ENCODE measurements at places on chromosomes 5 and 9.

GRCh38 chr9:71636143-71636839 lies 132.0 kb downstream of the CEMIP2 start:
- DNase-seq = no peak

GRCh38 chr9:135620558-135620957 lies 18.8 kb downstream of the GLT6D1 start:
- no peak for DNase-seq

DNA sequence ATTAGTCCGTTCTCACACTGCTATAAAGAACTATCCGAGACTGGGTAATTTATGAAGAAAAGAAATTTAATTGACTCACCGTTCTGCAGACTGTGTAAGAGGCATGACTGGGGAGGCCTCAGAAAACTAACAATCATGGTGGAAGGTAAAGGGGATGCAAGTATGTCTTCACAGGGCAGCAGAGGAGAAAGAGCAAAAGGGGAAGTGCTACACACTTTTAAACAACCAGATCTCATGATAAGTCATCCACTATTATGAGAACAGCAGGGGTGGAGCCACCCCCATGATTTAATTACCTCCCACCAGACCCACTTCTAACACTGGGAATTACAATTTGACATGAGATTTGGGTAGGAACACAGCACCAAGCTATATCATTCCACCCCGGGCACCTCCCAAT lies 26.6 kb downstream of the FST start:
- DNase-seq = no peak

DNA sequence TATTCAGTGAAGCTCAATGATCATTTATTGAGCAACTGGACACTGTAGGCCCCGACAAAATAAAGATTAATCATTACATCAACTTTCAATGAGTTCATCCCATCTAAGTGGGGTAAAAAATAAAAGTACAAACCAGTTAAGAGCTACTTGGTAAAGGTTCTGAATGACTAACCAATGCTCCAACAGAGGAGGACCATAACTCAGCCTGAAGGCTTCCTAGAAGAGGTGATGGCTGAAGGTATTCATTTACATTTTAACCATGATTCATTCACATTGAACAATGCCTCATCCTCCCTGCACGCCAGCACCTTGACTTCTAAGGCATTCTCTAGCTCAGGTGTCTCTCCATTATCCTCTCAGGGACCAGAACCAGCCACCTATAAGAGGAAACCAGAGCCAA lies 201.4 kb downstream of the ZNF462 start:
- no peak for DNase-seq

- no peak for DNase-seq
Measured at GRCh38 chr5:2700876-2701275, 50.6 kb downstream of the IRX2 start.

- DNase-seq = no peak
Measured at GRCh38 chr5:133702791-133703770, 90.7 kb upstream of the FSTL4 start.

- DNase-seq = no peak
Measured at GRCh38 chr5:44835693-44836092, 26.9 kb downstream of the MRPS30 start.

- DNase-seq = no peak
Measured at GRCh38 chr9:105842023-105842644, 147.8 kb downstream of the TMEM38B start.

DNA sequence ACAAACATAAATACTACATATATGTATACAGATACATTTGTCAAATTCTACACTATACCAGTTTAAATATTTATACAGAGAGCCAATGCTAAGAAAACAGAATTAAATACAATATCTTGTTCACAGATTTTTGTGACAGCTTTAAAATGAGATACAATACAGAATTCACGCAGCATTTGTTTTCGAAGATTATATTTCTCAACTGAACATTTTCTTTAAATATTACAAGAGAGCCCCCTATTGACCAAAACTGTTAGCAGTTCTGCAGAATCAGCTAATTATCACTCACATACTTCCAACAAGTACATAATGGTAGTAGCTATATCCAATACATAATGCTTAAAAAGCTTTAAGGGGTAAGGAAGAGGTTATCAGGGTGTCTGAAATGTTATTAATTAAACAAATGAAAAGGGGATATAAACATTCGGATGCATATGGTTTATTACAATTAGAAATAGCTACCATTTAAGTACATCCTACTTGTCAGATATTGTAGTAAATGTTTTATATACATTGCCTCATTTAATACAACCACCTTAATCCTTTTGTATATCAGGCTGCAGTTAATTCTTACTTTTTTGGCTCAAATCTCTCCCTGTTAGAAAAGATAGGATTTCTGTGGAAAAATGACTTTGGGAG lies 31.7 kb downstream of the ZDHHC21 start:
- DNase-seq = no peak

DNA sequence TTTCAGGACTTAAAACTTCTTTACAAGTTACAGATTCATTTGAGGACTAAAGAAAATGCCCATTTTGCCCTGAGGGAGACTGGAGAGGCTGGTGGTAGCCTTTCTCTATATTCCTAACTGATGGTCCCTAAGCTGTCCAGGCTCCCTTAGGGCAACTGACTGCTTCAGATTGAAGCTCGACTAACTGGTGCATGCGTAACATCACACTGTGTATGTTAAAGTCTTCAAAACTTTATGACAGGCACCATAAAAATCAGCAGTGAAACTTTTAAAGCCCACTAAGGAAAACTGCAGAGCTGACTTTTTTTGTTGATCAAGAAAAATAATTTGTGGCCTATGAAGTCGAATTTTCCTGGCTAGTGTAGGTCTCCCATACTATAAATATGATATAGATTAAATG lies 233.0 kb upstream of the RPS23 start:
- no peak for DNase-seq

DNA sequence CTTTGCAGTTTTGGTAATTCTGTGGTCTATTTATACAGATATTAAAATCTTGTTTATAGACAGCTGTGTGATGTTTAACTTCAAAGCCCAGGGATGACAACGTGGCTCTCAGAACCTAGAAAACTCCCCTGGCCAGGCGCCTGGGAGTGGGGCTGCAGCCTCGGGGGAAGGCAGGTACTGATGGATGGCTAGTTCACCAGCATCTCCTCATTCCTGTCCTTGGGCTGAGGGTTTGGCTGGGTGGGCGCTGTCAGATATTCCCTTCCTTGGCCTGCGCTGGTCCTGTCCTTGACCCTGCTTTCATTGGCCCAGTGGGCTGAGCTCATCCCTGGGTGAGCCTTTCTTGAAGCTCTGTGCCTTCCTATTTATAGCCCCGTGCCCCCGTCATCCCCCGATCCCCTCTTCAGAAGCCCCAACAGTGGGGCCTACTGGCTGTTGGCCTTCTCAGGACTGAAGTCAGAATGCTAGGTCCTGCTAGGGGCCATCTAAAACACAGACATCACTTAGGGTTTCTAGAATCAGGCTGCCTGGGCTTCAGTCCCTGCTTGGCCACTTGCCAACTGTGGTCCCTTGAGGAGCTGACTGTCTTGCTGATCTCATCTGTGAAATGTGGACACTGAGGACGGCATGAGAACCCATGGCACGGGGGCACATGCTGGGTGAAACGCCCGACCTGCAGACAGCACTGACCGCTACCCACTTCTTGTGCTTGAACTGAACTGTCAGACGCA lies 20.9 kb downstream of the SH3GLB2 start:
- DNase-seq = no peak

DNA sequence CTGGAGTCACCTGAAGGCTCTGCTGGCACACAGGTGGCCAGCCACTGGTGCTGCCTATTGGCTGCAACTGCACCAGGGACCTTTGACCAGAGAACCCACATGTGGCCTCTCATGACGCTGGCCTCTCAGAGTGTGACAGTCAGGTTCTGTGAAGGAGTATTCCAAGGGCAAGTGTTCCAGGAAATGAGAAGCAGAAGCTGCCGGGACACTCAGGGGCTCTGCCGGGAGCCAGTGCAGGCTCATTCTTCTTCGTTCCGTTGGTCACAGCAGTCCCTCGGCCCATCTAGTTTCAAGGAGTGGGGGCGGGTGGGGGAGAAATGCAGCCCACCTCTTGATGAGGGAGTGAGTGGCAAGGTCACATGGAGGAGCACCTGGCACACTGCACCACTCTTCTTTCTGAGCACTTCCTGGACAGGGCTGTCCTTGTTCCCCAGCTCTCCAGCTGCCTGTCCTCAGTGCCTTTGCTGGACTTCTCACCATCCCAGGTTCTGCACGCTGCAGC lies 237.5 kb downstream of the GADD45G start:
- DNase-seq = no peak

DNA sequence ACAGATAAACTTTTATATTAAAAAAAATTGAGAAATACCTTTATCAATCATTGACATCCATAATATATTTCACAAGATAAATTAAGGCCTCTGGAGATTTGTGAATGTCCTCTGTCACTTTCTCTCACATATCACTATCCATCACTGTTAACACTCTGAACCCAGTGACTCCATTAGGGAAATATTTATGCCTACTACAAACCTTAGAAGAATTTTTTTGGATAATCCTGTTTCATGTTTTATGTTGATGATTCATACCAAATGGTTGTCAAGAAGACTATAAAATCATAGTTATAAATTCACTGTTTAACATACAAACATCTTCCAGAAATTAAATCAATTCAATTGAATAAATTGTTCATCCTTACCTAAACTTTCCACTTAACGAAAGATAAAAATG lies 357.6 kb upstream of the CDH10 start:
- no peak for DNase-seq

GRCh38 chr9:131475111-131475955 lies 27.4 kb upstream of the POMT1 start:
- no peak for DNase-seq

DNA sequence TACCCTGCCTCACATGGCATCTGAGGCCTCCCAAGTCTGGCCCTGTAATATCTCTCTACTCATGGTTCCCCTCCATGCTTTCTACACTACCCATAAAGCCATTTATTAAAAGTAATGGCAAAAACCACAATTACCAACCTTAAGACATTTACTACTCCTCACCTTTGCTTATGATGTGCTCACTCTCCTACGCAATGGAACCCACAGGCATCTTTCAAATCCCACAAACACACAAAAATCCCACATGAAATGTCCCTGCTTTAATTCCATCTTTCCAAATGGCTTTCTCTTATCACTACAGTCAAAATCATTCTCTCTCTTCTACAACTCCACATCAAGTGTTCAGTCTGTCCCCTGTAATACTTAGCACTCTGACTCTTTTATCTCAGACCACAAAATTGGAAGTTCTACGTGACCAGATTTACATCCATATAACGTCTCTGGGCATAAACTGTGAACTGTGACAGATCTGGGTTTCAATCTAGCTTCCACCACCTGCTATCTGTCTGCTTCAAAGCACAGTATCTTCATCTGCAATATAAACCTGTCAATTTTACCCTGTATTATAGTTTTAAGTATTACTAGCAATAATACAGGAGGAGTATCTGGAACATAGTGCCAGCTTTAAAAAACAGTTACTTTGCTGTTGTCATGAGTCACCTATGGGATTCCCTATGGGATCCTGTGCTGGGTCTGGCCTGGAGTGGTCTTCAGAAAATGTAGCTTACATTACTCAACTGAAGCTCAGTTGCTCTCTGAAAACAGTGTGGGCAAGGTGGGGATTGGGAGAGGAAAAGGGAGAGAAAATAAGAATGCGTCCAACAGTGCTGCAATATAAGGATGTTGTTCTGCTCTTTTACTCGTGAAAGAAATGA lies 137.1 kb upstream of the TRIM32 start:
- no peak for DNase-seq

GRCh38 chr9:6565312-6565711 lies 80.2 kb downstream of the GLDC start:
- no peak for DNase-seq

- DNase-seq = no peak
Measured at GRCh38 chr5:42005561-42006153, 80.6 kb downstream of the FBXO4 start.

GRCh38 chr9:94922098-94922607 lies 195.7 kb downstream of the AOPEP start:
- no peak for DNase-seq

- no peak for DNase-seq
Measured at GRCh38 chr9:113187929-113188595, 33.0 kb downstream of the FKBP15 start.

DNA sequence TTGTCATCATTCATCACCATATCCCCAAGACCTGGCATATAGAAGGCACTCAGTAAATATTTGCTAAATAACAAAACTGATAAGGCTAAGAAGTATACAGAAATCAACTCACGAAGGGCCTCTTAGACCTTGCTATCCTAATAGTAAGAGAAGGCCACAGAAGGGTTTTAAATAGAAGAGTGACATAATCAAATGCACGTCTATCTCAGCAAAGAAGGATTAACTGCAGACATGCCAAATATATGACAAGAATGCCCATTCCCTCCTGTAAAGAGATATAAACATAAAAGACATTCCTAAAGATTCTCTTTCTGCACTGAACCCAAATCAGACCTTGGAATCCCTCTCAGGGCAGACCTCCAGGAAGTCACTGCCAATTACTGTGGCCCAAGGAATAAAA lies 34.1 kb downstream of the ECPAS start:
- no peak for DNase-seq

GRCh38 chr5:40238066-40238745 lies 441.5 kb upstream of the PTGER4 start:
- no peak for DNase-seq

- DNase-seq = no peak
Measured at GRCh38 chr5:78593465-78593864, 55.1 kb downstream of the LHFPL2 start.

GRCh38 chr5:167426501-167426900 lies 864.9 kb upstream of the WWC1 start:
- DNase-seq = no peak

- DNase-seq = no peak
Measured at GRCh38 chr5:177471610-177472356, 1.7 kb downstream of the DBN1 start.

DNA sequence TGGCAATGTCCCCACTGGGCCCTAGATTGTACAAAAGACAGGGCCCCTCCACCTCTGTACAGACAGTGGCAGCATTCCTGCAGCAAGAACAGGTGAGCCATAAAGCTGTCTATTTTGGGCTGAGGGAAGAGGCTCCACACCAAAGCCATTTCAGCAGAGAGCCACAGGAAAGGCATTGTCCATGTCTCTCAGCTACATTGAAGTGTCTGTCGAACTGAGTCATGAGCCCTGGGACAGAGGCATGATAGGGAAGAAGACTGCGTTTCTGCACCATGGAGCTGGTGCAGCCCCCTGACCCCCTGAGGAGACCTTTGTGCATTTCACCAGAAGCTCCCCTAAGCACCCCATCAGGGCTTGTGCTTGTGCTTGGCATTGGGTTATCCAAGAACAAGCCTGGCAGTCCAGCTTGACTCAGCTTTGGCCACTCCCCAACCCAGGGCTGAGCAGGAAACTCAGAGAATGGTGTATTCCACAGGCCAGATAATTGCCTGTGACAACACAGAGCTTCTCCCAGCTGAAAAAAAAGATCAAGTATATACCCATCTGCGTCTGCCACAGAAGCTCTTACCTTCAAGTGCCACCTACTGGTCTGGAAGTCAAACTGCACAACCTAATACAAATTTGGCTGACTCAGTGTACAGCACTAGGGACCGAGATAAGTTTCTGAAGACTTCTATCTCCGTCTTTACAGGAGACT lies 5.9 kb upstream of the FRMD3 start:
- DNase-seq = no peak

All from stimulated activated CD4-positive, alpha-beta T cell treated with anti-CD3 and anti-CD28 coated beads, TNF-alpha, amount 100 ng/mL, for 24 hours (primary cell).